ENCODE measurements at places on chromosomes 5 and 9. TPM values are rescaled to one million over a fixed set of nuclear protein-coding genes. Genes with fewer than 3 reads are reported as not detected.
A peak's percentile ranks its signal among the peaks of the same experiment; 100 is the strongest.

GRCh38 chr5:150113047-150113744 is 26.8 kb upstream of the CSF1R start:
- no peak for DNase-seq

MSX2 gene
- 0.17 TPM for total RNA-seq

GRCh38 chr5:171450423-171451331 is 31.2 kb downstream of the FGF18 start:
- peak; percentile 63 for DNase-seq

- DNase-seq, result no peak
Observed at GRCh38 chr9:72675586-72675985, 154.2 kb downstream of the TMC1 start.

GRCh38 chr9:124078641-124079040 is 67.1 kb downstream of the LHX2 start:
- no peak for DNase-seq

WNT8A gene
- total RNA-seq, result not detected

BSPRY gene
- total RNA-seq, result 45.0 TPM

GRCh38 chr9:72575666-72576065 is 54.3 kb downstream of the TMC1 start:
- no peak for DNase-seq

CCL27 gene
- not detected for total RNA-seq
